ENCODE measurements at places on chromosomes 7 and 10. TPM values are rescaled to one million over a fixed set of nuclear protein-coding genes. Genes with fewer than 3 reads are reported as not detected.

- no peak for DNase-seq
Observed at GRCh38 chr10:82266438-82266837, 391.4 kb downstream of the NRG3 start.

DNA sequence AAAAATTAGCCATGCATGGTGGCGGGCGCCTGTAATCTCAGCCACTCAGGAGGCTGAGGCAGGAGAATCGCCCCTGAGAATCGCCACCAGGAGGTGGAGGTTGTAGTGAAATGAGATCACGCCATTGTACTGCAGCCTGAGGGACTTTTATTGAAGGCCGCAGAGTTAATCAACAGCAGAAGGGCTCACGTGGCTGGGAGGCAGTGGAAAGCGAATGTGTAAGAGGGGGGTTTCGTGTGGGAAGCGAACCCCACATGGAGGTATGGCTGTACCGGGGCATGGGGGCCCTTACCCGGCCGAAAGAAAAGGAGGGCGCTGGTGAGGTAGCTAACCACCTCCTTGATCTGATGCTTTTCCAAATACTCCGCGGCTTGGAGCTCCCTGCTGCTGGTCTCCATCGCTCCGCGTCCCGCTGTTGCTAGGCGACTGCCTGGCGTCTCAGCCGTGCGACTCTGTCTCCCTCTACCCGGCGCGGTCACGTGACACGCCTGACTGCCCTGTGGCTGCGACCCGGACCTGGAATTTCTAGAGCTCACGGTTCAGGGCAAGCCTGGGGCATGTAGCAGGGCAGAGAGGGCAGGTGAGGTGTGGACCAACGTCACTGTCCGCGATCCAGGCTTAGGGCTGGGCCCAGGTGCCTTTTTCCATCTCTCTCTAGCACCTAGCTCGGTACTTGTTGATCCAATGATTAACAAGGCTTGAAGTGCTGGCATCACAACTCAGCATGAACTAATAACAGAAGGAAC lies at the start of gene EFCAB10:
Gene EFCAB10 (minus strand): TSS at position 428 of the 746 bp plus-strand sequence. CDS start 30 bp downstream, at position 398.
- peak; percentile 78 for DNase-seq

DNA sequence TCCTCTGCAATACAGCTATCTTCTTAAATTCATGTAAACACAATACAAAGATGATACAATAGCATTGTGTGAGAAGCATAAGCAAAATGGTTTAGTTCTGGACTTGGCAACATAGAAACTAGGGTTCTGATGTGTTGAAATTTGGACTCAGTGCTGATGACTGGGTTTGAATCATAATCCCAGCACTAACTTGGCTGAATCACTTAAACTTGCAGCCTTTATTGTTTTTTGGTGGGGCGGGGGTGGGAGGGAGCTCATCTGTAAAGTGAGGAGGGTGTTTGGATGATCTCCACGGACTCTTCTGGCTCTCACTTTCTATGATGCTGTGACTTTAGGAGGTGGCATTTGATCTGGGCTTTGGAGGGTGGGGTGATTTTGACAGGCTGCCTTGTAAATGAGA lies 158.2 kb downstream of the WNT2 start:
- no peak for DNase-seq

DNA sequence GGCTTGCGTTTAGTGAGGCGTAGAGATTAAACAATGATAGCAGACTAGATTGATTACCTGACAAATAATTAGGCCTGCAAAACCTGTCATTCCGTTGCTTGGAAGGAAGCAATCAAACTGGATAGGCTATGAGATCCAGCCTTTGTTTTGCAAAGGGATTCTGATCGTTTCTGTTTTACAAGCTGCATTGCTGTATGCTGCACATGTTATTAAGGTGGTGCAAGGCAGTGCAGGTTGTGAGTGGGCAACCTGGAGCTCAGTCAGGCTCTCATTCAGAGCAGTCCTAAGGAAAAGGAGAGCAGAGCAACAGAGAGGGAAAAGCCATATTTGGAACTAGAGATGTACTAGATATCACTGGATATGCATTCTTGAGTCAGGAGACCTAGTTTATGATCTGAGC lies 6.9 kb upstream of the NOBOX start:
- DNase-seq: no peak

- DNase-seq: no peak
Observed at GRCh38 chr7:154804449-154804848, 198.5 kb downstream of the PAXIP1 start.

GRCh38 chr7:27262121-27262520 lies 19.5 kb downstream of the EVX1 start:
- DNase-seq: no peak

DNA sequence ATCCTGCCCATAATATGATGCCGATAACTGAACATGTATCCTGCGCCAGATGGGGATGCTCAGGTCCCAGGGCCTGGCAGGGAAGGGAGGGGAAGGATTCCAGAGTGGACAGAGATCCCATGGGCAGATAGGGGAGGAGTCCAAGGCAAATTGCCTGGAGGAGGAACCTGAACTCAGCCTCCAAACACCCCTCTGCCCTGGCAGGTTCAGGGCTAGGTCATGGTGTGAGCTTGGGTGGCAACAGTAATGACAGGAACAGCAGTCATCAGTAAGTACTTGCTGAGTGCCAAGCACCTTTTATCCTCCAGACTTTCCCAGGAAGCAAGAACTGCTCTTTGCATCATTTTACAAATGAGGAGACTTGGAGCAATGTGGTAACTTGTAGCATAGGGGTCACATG lies 3.8 kb upstream of the PALD1 start:
- no peak for DNase-seq

GRCh38 chr7:63008366-63008765 lies 990.3 kb upstream of the ZNF722 start:
- DNase-seq: no peak

DNA sequence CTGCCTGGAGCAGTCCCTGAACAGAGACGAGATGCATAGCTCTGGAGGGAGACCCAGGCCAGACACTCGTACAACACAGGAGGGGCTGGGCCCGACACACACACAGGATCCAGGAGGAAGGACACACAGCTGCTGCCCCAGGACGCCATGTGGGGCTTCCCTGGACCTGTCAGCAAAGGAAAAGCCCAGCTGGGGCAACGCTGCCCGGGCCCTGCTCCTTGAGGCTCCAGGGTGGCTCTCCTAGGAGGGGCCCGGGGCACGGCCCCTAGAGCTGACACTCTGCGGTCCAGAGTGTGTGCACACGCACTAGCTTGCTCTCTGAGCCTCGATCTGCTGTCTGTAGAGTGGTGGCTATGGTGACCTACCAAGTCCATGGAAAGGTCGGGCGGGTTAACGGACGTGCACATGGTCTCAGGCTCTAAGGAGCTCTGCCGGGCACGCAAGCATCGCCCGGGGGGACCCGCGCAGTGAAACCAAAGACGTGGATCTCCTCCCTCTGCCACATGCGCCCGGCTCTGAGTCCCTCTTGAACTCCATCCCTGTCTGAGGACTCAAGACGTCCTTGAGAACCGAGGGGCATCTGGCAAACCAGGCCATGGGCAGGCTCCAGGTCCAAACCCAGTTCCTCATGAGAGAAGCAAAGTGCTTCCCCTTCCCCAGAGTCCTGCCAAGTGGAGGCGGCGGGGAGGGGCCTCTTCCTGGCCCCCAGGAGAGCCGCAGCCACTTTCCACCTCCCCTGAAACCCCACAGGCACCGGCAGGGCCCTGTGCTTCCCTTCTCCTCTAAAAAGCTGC lies 279.0 kb downstream of the ELFN1 start:
- DNase-seq: no peak

DNA sequence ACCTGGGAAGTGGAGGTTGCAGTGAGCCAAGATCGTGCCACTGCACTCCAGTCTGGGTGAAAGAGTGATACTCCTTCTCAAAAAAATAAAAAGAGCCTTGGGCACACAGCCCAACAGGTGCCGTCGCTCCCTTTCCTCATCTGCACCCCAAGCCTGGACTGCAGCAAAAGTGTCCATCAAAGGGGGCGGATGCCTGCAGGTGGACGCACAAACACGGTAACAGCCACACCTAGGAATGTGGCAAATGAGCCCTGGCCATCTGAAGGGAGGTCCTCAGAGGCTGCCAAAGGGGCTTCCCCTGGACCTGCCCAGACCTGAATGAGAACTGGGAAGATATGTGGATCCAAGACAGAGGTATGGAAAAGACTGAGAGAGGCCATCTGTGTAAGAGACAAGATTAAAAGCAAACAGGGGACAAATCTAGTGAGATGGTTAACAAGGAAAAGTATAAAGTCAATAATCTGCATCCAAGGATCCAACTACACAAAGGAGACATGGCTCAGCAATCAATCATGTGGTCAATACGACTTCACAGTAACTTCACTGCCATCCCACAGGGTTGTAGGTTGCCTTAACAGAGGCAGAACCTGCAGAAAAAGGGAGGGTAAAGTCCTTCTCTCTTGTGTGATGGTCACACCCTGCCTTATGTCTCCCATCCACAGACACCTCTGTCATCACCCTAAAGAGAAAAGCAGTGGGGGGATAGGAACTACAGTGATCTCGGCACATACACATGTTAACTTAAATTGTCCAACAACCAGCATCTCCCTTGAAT lies 25.4 kb downstream of the DRGX start:
- no peak for DNase-seq

- DNase-seq: no peak
Observed at GRCh38 chr7:87139514-87139913, 12.7 kb upstream of the DMTF1 start.

DNA sequence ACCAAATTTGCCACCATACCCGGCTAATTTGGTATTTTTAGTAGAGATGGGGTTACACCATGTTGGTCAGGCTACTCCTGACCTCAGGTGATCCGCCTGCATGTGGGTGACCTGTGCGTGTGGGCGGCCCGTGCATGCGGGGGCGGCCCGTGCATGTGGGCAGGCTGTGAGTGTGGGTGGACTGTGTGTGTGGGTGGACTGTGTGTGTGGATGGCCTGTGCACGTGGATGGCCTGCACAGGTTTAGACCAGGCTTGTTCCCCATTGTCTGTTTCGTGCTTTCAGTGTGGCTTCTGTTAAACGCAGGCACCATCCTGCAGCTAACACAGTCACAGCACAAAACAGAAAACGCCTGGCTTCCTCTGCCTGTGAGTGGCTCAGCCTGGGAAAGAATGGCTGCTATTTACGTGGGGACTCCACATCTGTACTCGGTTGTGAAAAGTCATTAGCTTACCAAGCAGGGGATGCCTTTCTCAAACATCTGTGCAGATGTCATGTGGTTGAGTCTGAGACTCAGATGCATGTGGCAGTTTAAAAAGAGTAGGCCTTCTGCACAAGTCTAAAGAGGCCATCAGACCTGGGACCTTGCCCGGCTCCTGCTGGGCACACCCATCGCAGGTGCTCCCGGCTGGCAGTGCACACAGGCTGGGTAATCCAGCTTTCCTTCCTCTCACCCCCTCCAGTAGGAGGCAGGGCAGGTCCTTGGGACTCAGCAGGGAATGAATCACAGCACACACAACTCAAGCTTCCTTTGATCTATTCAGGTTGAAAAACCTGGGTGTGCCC lies 91.6 kb downstream of the COBL start:
- peak; percentile 86 for DNase-seq

- peak; percentile 88 for DNase-seq
Observed at GRCh38 chr10:73886085-73886529, 11.8 kb upstream of the CAMK2G start.

- DNase-seq: no peak
Observed at GRCh38 chr7:73909051-73909941, 48.3 kb downstream of the TMEM270 start.

GRCh38 chr10:63976538-63976937 lies 455.3 kb downstream of the REEP3 start:
- DNase-seq: peak; percentile 86

GRCh38 chr10:54869022-54869421 lies 68.0 kb upstream of the PCDH15 start:
- DNase-seq: no peak

The SCIN gene
- total RNA-seq: 22.6 TPM

The ACHE gene
- total RNA-seq: 11.3 TPM

The CRHR2 gene
- not detected for total RNA-seq

The SGMS1 gene
- total RNA-seq: 26.1 TPM

The STOX1 gene
- total RNA-seq: 2.7 TPM

The NME8 gene
- not detected for total RNA-seq

The SLK gene
- total RNA-seq: 25.6 TPM

The PKD1L1 gene
- total RNA-seq: 0.49 TPM
